ENCODE measurements at places on chromosomes 12 and 14.

DNA sequence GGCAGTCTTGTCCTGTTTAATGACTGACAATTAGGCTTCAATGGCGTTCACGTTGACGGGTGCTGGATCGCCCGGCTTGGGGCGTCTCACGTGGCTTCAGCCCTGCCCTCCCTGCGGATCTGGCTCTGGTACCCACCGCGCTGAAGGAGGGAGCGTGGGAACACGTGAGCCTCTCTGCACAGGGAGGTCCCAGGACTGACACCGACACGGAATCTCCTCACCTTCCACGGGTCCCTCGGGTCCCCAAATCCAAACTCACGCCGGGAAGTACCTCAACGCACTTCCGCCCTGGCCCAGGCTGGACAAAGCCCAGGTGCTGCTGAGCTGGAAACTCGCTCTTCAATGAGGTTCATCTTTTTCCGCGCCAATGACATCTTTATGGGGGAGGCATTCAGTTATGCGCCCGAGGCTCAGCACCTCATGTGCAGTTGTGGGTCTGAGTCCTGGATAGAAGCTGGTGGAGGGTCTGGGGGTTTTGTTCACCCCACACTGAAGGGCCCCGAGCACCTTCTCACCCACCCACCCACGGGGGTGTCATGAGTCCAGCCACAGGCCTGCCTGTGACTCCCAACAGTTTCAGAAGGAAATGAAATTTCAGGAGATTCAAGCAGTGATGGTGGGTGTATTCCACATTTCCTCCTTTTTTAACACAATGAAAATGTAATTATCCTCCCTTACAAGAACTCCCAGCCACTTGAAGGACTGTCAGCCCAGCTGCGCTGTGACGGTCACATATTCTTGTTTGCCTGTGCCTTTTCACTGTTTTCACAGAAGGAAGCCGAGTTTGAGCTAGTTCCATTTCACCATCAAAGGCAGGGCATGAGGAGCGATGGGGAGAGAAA is 251.7 kb upstream of the SFSWAP start:
- no peak for DNase-seq

DNA sequence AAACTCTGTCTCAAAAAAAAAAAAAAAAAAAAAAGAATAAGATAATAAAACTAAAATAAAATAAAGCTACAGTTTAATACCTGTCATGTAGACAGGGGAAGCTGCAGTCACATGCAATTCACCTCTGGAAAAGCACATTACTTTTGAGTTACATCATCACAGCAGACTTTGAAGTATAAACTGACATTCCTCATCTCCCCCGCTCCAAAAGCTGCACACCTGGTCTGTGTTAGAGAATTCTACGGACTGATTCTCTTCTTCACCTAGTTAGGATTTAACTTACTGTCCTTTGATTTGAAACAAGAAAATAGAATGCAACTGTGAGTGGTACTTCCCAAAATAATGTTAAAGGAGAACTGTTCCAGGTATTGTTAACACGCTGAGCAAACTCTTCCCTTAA is 25.1 kb downstream of the SPPL3 start:
- peak; percentile 33 for DNase-seq

- no peak for DNase-seq
Measured at GRCh38 chr14:92986254-92987147, 63.6 kb downstream of the CHGA start.

GRCh38 chr14:79009286-79009685 is 839.1 kb downstream of the NRXN3 start:
- DNase-seq, result no peak

DNA sequence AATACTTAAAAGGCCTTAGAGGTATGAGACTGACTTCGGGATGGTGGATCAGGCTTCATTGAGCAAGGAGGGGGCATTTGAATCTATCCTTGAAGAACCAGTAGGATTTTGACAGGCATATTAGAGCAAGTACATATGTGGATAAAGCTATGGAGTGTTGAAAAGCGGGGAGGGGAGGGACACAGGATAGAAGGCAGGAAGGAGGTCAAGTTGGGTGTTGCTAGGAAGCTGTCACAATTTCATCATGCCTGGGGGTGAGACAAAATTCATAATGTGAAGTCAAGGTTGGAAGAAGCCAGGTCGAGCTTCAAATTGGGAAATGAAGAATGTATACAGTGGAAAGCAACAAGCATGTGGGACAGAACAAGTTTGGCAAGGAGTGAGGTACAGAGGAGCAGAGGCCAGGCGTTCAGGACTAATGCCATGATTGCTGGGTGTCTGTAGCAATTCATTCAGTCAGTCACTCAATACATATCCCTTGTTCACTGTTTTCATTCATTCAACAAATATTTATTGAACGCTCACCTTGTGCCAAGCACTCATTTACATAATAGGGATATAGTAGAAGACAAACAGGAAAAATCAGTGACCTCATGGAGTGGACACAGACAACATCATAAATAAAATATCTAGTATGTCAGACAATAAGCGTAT is 58.3 kb upstream of the LTA4H start:
- DNase-seq, result no peak

DNA sequence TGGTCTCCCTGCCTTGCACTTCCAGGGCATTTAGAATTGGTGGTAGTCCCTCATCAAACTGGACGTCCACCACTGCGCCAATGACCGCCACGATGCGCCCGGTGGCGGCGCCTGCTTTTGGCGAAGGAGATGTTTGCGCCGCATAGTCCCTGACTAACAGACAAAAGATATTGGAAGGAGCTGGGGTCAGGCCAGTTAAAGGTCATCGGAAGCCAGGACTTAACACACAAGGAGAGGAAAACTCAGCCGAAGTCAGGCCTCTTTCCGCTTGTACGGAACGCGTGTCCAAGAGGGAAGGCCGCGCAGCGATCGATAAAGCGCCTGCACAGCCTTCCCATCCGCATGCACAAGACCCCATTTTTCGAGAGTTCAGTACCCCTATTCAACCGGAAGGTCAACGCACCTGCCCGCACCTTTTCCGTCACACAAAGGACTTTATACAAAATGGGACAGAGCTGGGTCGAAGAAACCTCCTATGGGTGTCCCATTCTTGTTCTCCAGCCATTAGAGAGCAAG is 525 bp downstream of the ATP5F1B start:
- peak; percentile 3 for DNase-seq

DNA sequence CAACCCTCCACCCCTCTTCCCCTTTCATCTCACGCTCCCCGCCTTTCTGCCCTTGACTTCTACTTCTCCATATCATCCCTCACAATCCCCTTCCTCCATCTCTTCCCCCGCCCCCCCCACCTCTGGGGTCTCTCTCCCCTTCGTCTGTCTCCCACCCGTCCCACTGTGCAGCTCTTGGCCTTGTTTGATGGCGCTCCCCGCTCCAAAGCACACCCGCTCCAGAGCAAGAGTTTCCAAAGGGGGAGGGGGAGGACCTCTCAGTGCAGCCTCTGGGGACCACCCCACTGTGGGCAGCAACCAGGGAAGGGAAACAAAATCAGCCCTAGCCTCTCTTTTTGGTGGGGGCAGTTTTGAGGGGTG is 774 bp downstream of the CHGA start:
- no peak for DNase-seq

DNA sequence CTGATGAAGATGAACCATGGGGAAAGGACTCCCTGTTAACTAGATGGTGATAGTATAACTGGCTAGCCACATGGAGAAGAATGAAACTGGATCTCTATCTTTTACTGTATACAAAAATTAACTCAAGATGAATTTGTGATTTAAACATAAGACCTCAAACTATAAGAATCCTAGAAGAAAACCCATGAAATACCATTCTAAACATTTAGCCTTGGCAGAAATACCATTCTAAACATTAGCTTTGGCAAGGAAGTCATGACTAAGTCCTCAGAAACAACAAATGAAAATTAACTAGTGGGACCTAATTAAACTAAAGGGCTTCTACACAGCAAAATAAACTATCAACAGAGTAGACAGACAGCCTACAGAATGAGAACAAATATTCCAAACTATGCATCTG is 28.4 kb upstream of the NOVA1 start:
- DNase-seq, result no peak

DNA sequence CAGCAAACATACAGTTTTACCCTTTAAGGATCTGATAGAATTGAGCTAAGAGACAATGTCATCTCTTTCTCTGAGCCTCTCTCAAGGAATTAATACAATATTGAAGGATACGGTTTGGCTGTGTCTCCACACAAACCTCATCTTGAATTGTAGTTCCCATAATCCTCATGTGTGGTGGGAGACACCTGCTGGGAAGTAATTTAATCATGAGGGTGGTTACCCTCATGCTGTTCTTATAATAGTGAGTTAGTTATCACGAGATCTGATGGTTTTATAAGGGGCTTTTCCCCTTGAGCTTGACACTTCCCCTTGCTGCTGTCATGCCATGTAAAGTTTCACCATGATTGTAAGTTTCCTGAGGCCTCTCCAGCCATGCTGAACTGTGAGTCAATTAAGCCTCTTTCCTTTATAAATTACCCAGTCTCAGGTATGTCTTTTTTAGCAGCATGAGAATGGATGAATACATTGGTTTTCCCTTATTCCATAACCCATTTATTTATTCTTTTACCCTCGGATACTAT is 47.6 kb downstream of the TMEM30B start:
- no peak for DNase-seq

DNA sequence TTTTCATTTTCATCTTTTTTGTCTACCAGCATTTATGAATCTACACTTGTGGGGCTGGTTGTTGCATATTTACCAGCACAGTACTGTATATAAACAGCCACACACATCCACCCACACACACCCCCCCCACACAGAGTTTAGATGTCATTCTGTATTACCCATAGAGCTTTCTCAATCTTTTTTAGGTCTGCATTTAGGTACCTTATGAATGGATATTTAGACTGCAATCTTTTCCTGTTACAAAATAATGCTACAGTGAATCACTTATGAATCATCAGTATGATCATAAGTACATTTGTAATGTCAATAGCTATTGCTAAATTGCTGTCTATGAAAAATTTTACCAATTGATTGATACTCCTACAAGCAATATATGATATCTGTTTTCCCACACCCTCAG is 67.3 kb upstream of the STK38L start:
- peak; percentile 71 for DNase-seq

Data from RWPE1 (cell line).